ENCODE measurements at places on chromosomes 7 and 10.
A peak's percentile ranks its signal among the peaks of the same experiment; 100 is the strongest.

GRCh38 chr7:151444632-151445031, 4.7 kb upstream of the CRYGN start:
- no peak for DNase-seq

GRCh38 chr10:106708506-106708905, 456.0 kb downstream of the SORCS1 start:
- DNase-seq, result no peak

- DNase-seq, result no peak
Observed at GRCh38 chr10:52106899-52107298, 207.2 kb upstream of the DKK1 start.

GRCh38 chr10:68832601-68833000, 5.3 kb downstream of the STOX1 start:
- no peak for DNase-seq

DNA sequence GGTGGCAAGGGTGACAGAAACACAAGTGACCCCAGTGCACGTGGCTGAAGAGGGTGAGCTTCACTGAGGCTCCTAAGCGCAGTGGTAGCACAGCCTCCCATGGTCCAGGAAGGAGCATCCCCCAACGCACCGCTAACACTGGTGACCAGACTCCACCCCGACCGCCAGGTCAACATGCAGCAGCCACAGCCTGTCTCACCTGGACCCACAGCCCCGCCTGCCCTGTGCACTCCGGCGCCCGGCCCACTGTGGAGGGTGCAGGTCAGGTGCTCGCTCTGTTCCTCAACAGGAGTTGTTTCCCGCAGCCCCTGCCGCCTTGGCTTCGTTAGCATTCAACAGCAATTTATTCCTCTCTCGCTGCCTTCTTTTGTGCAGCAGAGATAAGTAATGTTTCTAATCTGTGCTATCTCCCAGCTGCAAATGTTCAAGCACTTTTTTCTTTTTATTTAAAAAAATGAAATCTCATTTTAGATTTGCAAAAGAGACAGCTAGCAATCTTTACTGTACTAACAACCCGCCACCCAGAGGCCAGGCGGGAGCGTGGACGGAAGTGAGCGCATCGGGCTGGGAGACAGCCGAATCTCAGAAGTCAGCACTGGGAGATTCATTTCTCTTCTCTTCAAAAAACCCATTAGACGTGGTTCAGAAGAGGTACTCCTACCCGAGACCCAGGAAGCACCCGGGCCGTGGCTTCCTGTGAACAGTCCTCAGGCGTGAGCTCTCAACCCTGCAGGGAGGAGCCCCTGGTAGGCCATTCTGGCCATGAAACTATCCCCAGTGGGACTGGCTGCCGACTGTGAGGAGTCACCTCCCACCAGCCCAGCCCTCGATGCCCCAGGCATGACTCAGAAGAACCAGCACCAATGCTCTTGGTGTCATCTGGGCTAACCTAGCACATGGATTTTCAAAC, 133.4 kb downstream of the MAD1L1 start:
- peak; percentile 58 for DNase-seq

DNA sequence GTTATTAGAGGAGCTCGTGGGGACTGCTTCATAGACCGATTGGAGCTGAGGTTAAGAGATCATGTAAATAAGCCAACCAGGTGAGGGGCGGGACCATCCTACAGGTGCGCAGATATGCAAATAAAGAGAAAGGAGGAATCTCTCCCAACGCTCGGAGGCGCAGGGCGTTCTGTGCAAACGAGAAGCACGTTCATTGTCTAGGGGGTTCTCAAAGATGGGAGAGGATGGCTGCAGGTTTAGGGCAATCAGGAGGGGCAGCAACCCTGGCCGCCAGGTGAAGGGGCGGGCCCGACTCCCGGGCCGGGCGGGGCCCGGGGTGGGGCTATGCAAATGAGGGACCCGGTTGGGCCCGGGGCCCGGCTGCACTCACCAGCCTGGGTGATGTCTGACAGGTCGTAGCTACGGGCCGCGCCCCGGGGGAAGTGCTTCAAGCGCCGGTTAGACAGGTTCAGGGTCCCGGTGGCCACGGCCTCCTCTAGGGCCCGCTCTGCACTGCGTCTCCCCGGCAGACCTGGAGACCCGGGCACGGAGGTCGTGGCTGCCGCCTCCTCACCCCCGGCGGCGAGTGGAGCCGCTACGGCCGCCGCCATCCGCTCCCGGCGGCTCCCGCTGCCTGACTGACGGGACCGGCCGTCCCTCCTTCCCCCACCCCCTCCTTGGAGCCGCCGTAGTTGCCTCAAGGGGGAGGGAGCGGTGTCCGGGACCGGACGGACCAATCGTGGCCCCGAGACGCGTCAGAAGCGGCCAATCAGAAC, at the start of gene LRCH4:
TSS of gene LRCH4 (minus strand) at position 619 of the 755 bp plus-strand sequence. CDS start at position 590, 29 bp downstream.
- peak; percentile 59 for DNase-seq

- no peak for DNase-seq
Observed at GRCh38 chr10:25843551-25844170, 90.4 kb upstream of the MYO3A start.

DNA sequence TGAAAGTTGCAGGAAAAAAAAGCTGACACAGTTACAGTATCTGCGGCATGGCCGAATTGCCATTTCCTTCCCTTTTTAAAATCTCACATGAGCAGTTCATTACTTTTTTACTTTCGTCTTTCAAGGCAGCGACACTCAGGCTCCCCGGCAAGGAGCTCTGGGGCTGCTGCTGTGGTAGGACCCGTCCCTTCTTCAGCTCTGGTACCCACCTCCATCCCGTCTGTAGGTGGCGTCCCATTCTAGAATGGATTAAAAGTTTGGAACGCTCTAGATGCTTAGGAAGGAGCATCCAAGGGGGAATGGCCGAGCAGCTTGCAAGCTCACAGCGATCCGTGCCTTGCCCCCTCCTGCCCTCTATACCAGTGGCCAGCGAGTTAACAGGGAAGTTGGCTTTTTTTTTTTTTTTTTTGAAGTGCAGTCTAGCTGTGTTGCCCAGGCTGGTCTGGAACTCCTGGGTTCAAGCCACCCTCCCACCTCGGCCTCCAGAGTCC, 22.8 kb upstream of the TTYH3 start:
- peak; percentile 42 for DNase-seq

GRCh38 chr7:2652736-2653060, 20.9 kb downstream of the TTYH3 start:
- no peak for DNase-seq

GRCh38 chr10:21368022-21368582, 157.4 kb downstream of the SKIDA1 start:
- no peak for DNase-seq

GRCh38 chr7:106041140-106041717, 70.9 kb downstream of the SYPL1 start:
- peak; percentile 46 for DNase-seq

- DNase-seq, result no peak
Observed at GRCh38 chr7:116219288-116219687, 8.9 kb downstream of the TES start.

DNA sequence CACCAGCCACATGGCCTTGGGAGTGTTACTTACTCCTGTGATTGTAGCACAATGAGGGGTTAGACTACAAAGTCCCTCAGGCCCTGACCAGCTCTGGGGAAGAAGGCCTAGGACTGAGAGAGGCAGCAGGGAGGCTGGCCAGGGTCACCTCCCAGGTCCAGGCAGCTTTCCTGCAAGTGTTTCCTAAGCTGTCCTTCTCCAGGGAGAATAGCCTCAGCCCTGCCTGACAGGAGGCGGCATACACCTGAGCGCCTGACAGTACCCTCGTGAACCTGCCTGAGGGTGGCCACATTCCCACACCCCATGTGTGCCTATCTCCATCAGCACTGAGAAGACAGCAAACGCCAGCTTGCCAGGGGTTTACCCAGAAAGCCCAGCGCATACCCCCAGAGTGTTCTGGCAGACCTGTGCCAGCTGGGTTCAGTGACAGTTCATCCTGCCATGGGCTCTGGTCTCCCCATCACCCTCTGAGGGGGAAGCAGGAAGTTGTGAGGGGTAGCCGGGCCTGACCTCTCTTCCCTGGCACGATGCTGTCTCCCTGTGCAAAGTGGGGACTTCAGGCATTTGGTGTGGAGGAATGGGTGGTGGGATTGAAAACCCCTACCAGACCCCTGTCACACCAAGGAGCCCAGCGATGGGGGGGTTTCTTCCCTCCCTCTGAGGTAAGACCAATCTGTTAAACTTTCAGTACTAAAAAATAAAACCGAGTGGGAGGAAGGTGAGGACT, 56.3 kb upstream of the CAMK2B start:
- no peak for DNase-seq

DNA sequence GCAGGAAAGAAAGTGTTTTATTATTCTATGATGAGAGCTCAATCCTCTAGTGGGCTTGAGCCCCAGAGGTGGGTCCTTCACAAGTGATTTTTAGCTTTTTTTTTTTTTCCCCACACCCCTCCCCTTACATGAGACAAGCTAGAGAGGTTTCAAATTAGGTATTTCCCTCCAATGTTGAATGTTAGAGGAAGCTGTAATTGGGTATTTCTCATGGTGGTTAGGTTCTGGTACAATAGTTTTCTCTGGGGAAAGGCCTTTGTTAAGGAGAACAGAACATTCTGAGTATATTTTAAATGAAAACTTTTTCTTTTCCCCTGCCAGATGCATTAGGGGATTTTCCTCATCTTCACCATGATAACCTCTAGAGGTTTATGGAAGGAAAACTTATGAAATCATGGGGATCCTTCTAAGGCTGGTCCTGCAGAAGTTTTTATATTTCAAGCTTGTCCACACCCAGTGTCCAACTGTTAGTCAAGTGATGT, 1039.7 kb downstream of the NRG3 start:
- no peak for DNase-seq

- DNase-seq, result no peak
Observed at GRCh38 chr7:141366091-141366621, 185.1 kb upstream of the AGK start.

DNA sequence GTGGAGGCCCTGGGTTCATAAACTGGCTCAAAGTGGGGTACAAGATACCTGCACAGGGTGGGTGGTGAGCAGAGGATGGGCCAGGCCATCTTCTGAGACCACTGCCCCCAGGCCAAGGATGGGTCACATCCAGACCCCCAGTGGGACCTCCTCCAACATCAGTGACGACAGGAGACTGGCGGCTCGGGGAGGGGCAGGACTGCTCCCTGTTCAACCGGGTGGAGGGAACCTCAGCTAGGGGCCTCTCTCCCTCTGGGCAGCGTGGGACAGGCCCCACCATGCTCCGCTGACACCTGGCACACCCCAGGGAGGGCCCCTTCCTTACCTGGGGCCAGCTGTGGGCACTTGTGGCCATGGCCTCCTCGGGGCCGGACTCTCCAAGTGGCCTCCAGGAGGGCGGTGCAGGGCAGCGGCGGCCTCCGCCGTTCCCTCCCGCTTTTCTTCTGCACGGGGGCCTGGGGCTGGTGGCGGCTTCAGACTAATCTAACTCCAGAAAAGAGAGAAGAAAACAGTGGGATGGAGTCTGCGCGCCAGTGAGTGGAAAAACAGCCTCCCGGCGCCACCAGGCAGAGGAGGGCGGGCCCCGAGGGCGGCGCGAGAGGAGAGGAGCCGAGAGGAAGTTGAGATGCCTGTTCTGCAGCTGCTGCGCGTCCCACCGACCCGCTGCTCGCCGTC, at the start of gene CALHM2:
TSS of gene CALHM2 (minus strand) at position 540 of the 675 bp plus-strand sequence. CDS start 2,429 bp downstream, outside the sequence.
- DNase-seq, result peak; percentile 84

GRCh38 chr7:94059746-94060145, 55.6 kb upstream of the BET1 start:
- DNase-seq, result no peak

DNA sequence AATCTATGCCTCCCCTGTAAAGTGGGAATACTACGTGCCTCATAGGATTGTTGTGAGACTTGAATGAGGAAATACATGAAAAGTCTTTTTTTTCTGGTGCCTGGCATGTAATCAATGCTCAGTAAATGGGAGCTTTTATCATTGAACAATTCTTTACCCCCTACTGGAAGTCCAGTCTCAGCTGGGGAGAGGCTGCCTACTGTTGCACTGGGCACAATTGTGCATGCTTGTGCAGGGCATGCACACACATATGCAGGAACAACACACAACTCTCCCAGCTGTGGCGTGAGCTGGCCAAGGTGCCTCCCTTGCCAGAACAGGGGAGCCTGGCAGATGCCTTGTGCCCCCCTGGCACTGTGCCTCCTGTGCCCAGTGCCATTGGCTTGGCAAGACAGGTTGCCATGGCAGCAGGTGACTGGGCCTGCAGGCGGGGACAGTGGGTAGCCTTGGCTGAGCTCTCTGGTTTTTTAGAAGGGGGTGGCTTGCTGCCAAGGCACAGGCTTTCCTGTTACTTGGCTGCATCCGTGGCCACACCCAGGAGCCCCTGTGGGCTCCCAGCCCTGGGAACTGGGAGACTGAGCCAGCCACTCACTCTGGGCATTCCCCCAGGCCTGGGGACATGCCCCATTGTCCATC, 16.1 kb upstream of the PALD1 start:
- peak; percentile 40 for DNase-seq

DNA sequence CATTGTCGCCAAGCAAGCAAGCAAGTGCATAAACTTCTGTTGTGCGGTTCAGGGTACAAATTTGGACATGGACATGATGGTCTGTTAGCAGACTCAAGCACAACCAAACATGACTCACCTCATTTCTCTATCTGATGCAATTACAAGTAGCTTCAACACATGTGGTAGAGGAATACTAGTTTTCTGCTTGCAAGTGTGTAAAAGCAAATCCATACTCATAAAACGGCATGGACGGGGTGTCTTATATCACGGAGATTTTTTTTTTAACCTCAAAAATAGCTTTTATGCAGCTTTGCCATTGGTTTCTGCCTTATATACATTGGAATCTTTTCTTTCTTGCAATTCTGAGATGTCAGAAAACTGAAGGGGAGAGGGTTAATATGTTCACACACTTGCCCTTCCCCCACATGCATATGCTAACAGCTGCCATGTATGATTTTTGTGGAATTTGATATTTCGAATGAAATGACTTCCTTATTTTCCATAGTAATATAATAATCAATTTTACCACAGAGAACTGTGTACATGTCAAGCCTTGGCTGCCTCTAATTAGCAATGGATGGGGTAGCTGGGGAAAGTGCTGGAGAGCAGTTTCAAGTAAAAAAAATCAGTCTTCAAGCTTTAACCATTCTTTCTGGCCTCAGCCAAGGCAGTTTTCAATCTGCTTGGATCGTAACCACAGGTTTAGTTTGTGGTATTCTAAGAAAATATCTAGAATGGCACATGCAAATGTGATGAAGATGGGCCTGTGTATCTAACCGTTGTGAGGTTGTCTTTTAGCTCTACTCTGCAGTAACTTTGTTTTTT, 106.0 kb upstream of the PDCD4 start:
- no peak for DNase-seq

- DNase-seq, result no peak
Observed at GRCh38 chr10:5779730-5780129, 33.5 kb downstream of the GDI2 start.

GRCh38 chr7:77288676-77289320, 89.2 kb upstream of the FGL2 start:
- DNase-seq, result no peak

DNA sequence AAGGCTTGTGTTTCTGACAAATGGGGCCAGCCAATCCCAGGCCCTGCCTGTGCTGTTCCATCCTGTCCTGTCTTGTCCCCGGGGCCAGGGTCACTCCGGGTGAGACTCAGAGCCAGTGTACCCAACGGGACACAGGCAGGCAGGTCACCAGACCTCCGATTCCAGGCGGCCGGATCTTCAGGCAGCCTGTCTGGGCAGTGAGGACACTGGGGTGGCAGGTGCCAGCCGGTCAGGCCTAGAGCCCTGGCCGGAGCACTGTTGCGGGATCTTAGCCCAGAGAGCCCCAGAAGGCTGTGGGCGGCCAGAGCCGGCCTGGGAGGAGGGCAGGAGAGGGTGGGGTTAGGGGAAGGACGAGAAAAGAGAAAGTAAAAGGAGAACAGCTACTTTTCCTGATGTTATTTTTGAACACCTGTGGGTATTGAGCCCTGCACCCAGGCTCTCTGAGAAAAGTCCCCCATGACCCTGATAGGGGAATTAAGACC, 134.3 kb upstream of the TNRC18 start:
- DNase-seq, result peak; percentile 19

GRCh38 chr10:17751781-17752445, at the start of gene TMEM236:
TMEM236 (plus strand) TSS chr10:17752201; CDS start chr10:17752296, 95 bp downstream.
- no peak for DNase-seq

GRCh38 chr7:156754201-156754600, 113.6 kb downstream of the RNF32 start:
- DNase-seq, result no peak

Measured in adipocyte (in vitro differentiated cells).